Dermis microvascular lymphatic vessel endothelial cell (primary cell): ENCODE measurements at places on chromosomes 11 and 22.

- DNase-seq, result no peak
Observed at GRCh38 chr11:26247340-26247739, 84.6 kb upstream of the ANO3 start.

- DNase-seq, result no peak
Observed at GRCh38 chr11:39777035-39777434, 1682.4 kb downstream of the LRRC4C start.

DNA sequence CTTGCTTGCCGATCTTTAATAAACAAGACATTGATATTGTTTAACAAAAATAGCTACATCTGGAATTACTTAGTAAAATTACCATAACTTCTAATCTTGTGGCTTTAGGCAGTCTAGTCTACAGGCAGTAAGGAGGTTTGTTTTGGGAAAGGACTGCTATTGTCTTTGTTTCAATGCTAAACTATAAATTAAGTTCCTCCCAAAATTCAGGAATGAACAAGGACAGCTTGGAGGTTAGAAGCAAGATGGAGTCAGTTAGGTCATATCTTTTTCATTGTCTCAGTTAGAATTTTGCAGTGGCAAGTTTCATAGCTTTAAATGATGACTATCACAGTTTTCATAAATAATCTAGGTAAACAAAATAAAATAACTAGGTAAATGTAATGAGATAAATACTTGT is 36.1 kb upstream of the INCENP start:
- DNase-seq, result no peak

- DNase-seq, result no peak
Observed at GRCh38 chr11:73579641-73580434, 18.1 kb downstream of the FAM168A start.

- no peak for DNase-seq
Observed at GRCh38 chr11:4826425-4826824, 5.3 kb downstream of the OR51F2 start.

DNA sequence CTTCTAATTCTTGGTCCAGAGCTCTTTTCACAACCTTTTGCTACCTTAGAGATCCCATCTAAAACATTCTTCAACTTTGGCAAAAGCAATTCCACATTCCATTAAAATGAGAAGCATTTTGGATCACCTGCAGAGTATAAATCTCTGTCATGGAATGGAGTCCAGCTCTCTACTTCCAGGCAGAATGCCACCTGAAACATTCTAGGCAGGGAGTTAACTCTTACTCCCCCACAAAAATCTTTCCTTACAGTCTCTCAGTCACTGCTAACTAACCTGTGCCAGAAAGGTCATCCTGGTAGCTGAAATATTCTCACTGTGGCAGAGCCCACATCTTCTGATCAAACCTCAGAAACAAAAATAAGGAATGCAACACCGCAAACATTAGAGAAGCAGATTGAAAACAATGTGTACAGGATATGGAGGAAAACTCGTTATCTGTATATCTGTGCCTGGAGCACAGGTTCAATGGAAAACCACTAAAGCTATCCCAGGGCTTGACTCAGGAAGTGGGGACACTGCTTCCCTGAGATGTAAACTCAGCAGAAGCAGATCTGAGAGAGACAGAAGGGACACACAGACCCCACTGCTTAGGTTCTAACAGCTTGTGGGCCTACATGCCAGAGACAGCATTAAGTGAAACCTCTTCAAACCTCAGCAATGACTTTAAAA is 78.9 kb downstream of the KCNC1 start:
- no peak for DNase-seq

GRCh38 chr11:100984668-100985067 is 144.9 kb downstream of the PGR start:
- no peak for DNase-seq

GRCh38 chr11:19365743-19366410 is 125.1 kb upstream of the E2F8 start:
- no peak for DNase-seq

DNA sequence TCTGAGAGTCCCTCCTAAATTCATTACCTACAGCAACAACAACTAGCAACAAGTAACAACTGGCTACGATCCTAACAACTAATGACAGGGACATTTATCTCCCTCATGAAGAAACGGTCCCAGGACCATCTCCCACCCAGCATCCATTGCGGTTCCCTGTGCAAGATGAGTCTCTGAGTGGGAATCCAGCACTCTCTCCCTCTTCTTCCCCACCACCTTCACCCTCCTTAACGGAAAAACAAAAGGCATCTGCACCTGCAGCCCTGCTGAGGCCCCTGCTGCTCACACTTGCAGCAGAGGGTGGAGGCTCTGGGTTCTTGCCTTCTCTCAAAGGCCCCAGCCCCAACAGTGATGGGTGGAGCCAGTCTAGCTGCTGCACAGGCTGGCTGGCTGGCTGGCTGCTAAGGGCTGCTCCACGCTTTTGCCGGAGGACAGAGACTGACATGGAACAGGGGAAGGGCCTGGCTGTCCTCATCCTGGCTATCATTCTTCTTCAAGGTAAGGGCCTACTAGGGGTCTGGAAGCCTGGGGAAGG is at the start of gene CD3G:
Gene CD3G, plus strand, starts transcription at position 364 of the 535 bp plus-strand sequence. Its CDS starts 80 bp downstream, at position 444.
- DNase-seq, result no peak

- DNase-seq, result no peak
Observed at GRCh38 chr11:14539982-14540421, 19.8 kb upstream of the PSMA1 start.

DNA sequence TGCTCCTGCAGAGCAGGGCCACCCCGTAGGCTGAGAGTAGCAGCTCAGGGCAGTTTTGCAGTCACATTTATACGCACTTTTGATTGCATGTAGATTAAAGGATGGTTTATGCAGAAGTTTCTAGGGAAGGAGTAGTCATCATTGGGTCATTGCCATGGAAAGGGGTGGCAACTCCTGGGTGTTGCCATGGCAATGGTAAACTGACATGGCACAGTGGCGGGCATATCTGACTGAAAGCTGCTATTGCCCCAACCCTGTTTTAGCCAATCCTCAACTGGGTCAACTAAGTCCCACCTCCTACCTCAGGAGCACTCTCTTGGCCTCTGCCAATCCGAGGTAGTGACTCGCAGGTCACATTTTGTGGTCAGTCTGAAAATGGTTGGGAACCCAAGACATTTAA is 2.4 kb upstream of the ARSA start:
- DNase-seq, result no peak

DNA sequence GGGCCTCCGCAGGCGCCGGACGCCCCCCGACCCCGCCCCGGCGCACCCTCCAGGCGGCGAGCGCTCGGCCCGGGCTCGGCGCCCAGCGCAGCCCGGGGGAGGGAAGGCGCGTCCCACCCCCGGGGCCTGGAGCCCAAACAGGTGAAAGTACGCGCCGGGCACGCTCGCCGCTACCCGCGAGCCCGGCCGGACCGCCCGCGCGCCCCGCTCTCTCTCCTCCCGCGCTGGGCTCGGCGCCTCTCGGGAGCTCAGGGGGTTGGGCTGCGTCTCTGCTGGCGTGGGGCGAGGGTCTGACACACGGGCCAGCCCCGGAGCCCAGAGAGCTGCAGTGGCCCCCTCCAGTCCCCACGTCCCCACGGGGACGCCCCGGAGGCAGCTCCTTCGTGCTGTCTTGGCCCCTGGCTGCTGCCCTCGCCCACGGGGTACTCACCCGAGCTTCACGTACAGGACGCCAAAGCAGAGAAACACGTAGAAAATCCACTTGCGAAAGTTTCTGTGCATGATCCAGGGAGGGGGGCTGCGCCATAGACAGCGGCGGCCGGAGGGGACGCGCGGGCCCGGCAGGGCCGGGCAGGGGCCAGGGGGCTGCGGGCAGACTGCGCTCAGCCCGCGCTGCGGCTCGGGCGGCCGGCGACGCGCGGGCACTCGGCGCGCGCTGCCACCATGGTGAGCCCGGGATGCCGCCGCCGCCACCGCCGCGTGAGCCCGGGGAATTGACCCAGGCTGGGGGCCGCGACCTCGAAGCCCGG is 534 bp downstream of the WNT7B start:
- DNase-seq, result no peak

DNA sequence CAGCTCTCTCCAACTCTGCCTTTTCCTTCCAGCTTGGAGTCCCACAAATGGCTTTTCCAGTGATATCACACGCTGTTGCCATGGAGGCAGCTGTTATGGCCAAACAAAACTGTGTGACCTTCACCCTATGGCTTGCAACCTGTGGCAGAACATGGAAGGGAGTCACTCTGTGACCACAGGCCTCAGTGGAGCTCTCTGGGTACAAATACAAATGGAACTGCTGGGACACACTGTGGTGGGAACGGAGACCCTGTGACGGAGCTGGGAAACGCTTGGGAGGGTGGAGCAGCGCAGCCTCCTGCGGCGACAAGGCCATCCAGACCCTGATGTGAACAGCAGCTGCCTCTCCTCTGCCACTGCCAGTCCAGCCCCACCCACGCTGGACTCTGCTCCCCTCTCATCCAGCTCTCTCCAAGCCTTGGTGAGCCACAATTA is 162.5 kb downstream of the ETS1 start:
- DNase-seq, result peak; percentile 61

DNA sequence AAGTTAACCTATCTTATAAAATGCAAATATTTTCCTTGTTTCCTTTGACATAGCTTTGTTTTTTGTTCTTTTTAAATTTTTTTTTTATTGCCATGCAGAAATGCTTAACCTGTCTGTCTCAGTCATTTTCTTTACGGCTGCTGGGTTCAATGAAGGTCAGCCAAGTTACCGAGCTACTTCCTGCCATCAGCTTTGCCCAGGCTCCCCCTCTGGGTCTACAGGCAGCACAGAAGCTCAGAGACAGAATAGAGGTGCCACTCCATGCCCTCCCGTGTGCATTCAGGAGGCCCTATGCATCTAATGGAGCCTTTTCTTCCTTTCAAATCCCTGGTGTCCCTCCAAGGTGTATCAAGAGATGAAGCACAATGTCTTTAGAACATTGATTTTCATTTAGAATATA is 411.0 kb upstream of the NARS2 start:
- DNase-seq, result no peak

DNA sequence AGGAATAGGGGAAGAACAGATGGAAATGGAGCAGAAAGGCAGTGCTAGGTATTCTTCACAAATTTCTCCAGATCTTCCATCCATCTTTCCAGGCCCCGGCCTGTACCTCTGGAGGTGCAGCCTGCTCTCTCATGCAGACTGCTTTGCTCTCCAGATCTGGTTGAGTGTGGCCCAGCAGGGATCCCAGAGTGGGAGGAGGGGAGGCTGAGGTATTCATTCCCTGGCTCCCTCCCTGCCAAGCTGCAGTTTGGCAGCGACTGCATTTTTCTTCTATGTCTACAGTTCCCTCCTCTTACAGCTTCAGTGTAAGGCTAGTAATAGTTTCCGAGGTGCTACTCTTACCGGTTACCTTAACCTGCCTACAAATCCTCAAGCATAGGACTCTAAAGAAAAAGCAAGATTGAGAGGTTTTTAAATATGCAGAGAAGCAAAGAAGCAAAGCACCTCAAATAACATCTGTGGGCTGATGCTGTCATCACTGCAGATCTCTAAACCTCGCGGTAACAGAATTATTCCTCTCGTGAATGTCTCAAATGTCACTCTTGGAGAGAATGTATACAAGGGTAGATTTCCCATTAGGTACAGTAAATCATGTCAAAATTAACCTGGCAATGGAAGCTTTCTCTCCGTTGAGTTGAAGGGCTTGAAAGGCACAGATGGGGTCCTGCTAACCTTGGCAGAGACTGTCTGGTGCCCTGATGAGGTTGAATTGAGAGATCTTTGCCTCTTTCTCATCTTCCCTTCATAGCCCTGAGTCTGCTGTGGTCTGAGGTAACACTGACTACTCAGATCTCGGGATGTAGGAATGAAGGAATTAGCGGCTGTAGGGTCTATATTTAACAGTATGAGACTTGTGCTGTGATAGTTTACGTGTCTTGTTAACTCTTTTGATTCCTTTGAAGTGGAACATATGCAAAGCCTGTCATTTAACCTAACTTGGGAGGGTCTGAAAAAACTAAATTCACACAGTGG is 297.9 kb upstream of the C11orf87 start:
- no peak for DNase-seq

DNA sequence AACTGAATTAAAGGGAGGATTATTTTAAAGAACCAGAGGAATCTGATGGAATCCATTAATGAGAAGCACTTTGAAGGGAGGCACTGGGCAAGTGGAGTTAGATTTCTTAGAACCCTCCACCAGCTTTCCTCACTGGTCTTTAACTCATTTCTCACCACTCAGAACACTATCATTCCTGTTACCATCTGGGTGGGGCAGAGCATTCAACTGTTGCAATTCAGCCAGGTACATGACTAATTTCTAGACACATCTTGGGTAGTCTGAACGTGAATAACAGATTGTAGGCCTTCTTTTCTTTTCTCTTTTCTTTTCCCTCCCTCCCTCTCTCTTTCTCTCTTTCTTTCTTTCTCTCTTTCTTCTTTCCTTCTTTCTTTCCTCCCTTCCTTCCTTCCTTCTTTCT is 15.5 kb upstream of the MMP1 start:
- DNase-seq, result no peak

- DNase-seq, result no peak
Observed at GRCh38 chr11:78033040-78033439, 10.0 kb upstream of the KCTD14 start.

DNA sequence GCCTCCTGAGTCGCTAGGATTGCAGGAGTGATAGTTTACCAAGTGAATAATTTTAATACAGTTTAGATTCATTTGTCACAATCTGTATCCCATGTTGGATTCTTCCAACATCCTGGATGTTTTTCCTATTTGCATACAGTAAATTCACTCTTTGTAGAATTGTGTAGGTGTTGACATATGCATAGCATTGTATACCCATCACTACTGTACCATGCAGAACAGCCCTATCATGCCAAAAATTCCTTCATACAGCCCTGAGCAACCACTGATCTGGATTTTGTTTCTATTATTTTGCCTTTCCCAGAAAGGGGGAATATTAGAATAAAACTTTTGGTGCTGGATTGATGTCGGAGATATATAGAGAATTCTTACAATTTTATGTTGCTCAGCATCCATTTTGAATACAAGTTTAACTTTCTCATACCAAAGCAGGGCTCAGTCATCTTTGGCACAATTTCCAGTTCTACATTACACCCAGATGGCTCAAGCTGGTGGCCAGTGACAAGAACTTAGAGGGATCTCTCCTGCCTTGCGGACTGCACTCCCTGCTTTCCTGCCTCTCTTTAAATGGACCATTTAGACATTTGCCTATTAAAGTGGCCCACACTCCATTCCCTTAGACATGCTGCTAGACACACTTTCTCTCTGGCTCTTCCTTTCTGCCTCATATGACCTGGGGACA is 45.4 kb upstream of the CFAP300 start:
- DNase-seq, result no peak

- no peak for DNase-seq
Observed at GRCh38 chr22:22666307-22667091, 22.1 kb downstream of the GGTLC2 start.
